ENCODE measurements at places on chromosomes 2 and 18.

GRCh38 chr18:49031511-49032188 is 80.9 kb upstream of the SMAD7 start:
- DNase-seq, result no peak

DNA sequence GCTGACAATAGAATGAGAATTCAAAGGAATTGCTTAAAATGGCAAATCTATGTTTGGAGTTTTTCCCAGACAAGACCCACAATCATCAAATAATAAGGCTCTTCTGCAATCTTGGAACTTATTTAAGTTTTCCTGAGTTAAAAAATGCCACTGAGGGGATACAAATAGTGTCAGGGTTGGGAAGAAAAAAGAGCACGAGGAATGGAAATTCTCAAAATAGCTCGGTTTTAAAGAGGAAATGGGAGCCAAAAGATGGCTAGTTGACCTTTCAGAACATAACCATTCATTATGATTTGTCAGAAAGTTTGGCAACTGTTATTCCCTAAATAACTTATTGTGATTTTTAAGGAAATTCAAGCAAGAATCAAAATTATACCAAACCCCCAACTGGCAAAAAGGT is 127.7 kb downstream of the RAPGEF4 start:
- no peak for DNase-seq

DNA sequence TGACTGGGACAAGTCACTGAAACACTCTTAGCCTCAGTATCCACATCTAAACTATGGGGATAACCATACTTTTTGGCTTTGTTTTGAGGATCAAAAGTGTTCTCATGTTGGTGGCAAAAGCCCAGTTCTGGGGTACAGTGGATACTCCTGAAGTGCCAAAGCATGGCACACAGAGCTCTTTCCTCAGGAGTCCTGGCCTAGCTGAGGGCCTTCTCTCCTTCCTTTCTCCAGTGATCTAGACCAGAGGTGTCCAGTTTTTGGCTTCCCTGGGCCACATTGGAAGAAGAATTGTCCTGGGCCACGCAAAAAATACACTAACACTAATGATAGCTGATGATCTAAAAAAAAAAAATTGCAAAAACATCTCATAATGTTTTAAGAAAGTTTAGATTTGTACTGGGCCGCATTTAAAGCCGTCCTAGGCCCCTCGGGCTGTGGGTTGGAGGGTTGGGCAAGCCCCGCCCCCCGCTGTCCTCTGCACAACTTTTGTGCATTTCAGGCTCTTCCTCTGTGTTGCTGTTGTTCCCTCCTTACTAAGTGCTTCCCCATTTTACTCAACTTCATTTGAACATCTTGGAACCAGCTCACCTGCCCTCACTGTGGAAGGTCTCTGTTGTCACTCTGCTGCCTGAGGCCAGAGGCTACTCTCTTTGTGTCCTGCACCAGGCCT is 337.0 kb downstream of the CYRIA start:
- DNase-seq, result no peak

- DNase-seq, result no peak
Observed at GRCh38 chr18:47936952-47937351, 6.5 kb upstream of the SMAD2 start.

DNA sequence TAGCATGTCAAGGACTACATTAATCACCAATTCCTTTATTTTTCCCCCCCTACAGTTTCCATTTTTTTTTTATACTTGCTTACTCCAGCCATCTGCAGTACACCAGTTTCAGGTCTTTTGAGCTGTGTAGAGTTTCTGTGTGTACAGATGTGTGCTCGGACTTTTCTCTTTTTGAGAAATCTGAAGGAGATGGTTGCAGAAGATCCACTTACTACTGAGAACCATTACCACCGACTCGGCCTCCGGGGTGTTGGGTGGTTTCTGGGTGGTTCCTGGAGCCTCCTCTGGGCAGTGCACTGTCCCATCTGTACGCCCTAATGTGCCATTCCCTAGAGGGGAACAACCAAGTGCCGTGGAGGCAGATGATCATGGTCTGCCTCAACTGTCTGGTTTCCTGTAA is 15.4 kb upstream of the LYPD6B start:
- no peak for DNase-seq

DNA sequence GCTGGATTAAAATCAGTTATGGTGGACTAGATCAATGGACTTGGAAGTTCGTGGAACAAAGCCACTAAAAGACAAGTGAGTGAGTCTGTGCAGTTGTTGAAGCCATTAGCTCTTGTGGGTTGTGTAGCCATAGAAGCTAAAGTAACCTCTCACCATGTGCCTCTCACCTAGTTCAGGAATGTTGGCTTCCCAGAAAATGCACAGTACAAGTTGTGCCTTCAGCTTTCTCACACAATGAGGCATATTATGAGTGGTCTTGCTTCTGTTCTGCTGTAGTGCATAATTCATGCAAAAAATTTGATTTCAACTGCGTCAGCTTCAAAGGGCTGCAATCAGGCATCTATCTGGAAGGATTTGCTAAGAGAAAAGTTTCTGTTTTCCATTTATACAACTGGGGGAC is 26.2 kb downstream of the CERS6 start:
- DNase-seq, result no peak

DNA sequence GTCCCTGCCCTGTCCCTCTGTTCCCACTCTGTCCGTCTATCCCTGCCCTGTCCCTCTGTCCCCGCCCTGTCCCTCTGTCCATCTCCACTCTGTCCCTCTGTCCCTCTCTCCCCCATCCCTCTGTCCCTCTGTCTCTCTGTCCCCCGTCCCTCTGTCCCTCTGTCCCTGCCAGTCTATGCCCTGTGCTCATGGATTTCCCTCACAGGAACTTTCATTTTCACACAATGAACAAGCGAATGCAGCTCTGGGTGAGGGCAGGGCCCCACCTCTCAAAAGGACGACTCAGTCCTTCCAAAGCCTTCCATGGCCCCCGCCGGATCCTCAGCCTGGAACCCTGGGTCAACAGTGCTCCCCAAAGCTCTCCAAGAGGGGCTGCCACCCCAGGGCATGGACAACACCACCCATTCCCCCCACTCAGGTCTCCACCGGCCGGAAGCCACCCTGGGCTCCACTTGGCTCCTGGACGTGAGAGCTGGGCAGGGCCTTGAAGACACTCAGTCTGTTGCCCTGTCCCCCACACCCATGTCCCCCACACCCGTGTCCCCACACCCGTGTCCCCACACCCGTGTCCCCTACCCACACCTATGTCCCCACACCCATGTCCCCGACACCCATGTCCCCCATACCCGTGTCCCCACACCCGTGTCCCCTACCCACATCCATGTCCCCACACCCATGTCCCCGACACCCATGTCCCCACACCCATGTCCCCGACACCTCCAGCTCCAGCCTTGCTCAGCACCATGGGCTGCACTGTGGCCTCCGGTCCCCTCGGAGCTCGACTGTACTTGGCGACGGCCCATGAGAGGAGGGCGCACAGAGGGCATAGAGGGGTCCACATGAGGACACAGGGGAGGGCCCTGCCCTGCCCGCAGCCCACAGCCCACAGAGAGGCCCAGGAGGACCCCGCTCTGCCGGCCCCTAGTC is 156.0 kb downstream of the PXDN start:
- no peak for DNase-seq

GRCh38 chr2:240886023-240886565 is 9.9 kb downstream of the MAB21L4 start:
- no peak for DNase-seq

Measured in endothelial cell (in vitro differentiated cells).